ENCODE measurements at places on chromosomes 2 and 18. TPM values are rescaled to one million over a fixed set of nuclear protein-coding genes. Genes with fewer than 3 reads are reported as not detected.

Gene CIB4
- polyA plus RNA-seq: 5.3 TPM

Gene NAB1
- polyA plus RNA-seq: 29.9 TPM

Gene PROKR1
- polyA plus RNA-seq: 0.53 TPM

Gene MREG
- 6.4 TPM for polyA plus RNA-seq

Gene LIMS4
- polyA plus RNA-seq: 6.3 TPM

Gene SERPINB11
- polyA plus RNA-seq: not detected

Gene ADRA2B
- polyA plus RNA-seq: 2.0 TPM

Gene CHRNG
- polyA plus RNA-seq: 0.08 TPM

Gene RTP5
- 0.07 TPM for polyA plus RNA-seq

Gene GCKR
- polyA plus RNA-seq: 17.3 TPM

Gene MPV17
- polyA plus RNA-seq: 360 TPM

Gene FMNL2
- polyA plus RNA-seq: 26.1 TPM

Gene SLC5A7
- polyA plus RNA-seq: 0.08 TPM

Gene ZRANB3
- polyA plus RNA-seq: 1.0 TPM

Gene NTSR2
- 3.0 TPM for polyA plus RNA-seq

Gene STPG4
- polyA plus RNA-seq: not detected

Gene ERCC3
- 37.7 TPM for polyA plus RNA-seq

Gene IL1F10
- not detected for polyA plus RNA-seq

Gene SULT1C4
- 0.34 TPM for polyA plus RNA-seq

Gene DOK6
- polyA plus RNA-seq: 0.72 TPM

Gene AMER3
- 0.13 TPM for polyA plus RNA-seq

Gene SLC35G4
- polyA plus RNA-seq: not detected

Gene MLPH
- polyA plus RNA-seq: 0.57 TPM

Gene TMEM17
- 1.1 TPM for polyA plus RNA-seq

Gene HES6
- polyA plus RNA-seq: 4.3 TPM

Gene TACR1
- 0.88 TPM for polyA plus RNA-seq

Gene CCDC74A
- polyA plus RNA-seq: 58.3 TPM

Gene PDCD1
- polyA plus RNA-seq: not detected

Gene EVA1A
- polyA plus RNA-seq: 0.81 TPM

Gene RIT2
- not detected for polyA plus RNA-seq

Gene RBMS1
- 26.4 TPM for polyA plus RNA-seq

Data from adrenal gland (tissue), 19 donors.